CD4-positive, alpha-beta memory T cell (primary cell): ENCODE measurements at places on chromosomes 4 and X. TPM values are rescaled to one million over a fixed set of nuclear protein-coding genes. Genes with fewer than 3 reads are reported as not detected.

The ABLIM2 gene
- polyA plus RNA-seq, result 0.44 TPM

The ALAS2 gene
- polyA plus RNA-seq, result not detected

The HSD17B13 gene
- polyA plus RNA-seq, result 0.14 TPM

The EFHC2 gene
- polyA plus RNA-seq, result 5.1 TPM

The CISD2 gene
- polyA plus RNA-seq, result 31.2 TPM

The RAB33A gene
- 10.0 TPM for polyA plus RNA-seq

DNA sequence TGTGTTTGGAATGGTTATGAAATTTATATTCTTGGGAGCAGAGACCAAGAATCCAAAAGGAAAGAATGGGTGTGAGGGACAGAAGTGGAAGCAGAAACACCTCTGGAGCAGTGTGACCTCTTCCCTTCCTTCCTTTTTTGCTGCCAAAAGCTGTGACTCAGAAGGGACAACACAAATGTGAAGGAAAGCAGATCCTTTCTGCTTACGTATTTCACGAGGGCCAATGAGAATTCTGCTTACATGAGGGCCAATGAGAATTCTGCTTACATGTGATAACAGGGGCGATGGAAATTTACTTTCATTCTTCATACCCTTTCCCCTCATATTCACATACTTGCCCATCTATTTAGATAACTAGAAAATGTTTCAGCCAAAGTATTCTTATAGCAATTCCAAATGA, 404.6 kb downstream of the PRDM5 start:
- no peak for DNase-seq

- no peak for DNase-seq
Observed at GRCh38 chr4:82433791-82434190, 3.4 kb downstream of the ENOPH1 start.

DNA sequence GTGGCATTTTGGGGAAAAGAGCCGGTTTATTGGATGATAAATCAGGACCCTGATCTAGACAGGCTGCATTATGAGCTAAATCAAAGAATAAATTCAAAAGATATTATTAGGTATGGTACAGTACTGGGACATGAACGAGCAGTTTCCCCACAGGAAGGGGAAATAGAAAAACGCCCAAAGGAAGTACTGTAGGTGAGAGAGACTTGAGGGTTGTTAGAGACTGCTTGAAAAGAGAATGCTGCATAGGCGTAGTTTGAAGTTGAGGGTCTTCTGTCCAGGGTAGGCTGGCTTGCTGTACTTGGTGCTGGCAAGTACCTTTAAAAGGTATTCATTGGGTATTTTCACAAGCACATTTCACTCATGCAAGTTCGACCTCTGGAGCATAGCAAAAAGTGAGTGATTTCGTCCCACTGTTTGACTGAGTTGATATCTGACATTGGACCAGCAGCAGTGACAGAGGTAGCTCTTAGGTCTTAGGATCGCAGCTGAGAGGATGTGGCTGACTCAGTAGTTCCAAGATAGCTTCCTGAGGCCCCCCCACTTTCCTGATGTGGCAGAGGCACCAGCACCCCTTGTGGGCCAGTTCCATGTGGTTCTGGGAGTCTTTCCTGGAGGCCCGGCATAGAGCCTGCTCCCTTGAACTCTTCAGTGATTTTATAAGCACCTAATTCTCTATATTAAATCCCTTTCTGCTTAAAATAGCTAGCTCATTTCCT, 64.3 kb downstream of the TMEM131L start:
- no peak for DNase-seq

DNA sequence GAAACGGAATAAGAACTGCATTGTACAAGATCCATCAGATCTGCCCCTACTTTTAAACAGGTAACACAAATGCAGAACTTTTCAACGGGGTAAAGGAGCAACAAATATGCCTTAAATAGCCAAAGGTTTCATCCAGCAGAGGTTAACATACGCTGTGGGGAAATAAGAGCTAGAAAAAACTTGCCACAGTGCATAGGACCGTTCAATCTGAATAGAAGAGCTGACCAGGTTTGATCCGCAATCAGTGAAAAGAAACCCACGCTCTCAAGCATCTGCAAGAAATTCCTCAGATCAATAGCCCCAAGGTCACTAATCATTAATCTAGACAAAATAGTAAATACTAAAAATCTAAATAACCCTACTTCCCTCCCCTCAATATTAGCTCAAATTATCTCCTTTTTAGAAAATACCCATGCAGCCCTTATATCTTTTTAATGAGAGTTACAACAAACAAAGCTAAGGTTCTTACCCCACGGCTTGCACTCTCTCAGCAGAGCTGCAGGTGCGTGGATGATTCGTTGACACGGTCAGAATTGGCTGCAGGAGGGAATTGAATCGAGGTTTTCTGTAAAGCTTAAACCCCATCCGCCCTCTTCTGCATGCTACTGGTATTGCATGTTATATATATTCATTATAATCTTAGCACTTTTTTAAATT, at the start of gene TLR10:
TLR10 (minus strand) TSS at position 539 of the 657 bp plus-strand sequence. CDS start 7,400 bp downstream, outside the sequence.
- peak; percentile 45 for DNase-seq

- peak; percentile 79 for DNase-seq
Observed at GRCh38 chrX:55056820-55057674, 17.8 kb upstream of the PAGE2B start.

DNA sequence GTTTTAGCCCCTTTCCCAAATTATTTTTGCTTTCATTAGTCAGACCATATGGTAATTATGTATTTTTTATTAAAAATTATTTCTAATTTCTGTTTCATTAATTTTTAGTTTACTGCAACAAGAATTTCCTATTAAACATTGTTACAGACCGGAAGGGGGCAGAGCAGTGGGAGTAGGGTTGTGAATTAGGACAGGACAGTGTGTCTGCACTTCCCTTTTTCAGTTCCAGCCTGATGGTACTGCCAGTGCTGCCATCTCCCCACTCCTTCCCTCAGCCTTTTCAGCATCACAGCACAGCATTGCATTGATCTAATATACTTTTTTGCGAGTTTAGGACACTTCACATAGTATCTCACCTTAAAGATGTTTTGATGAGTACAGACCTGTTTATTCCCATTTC, 76.5 kb downstream of the STIM2 start:
- no peak for DNase-seq

GRCh38 chr4:8507196-8507570, 66.6 kb downstream of the TRMT44 start:
- DNase-seq, result no peak

GRCh38 chr4:38400946-38401345, 263.1 kb upstream of the KLF3 start:
- no peak for DNase-seq

- no peak for DNase-seq
Observed at GRCh38 chr4:101823864-101824263, 33.3 kb downstream of the BANK1 start.

DNA sequence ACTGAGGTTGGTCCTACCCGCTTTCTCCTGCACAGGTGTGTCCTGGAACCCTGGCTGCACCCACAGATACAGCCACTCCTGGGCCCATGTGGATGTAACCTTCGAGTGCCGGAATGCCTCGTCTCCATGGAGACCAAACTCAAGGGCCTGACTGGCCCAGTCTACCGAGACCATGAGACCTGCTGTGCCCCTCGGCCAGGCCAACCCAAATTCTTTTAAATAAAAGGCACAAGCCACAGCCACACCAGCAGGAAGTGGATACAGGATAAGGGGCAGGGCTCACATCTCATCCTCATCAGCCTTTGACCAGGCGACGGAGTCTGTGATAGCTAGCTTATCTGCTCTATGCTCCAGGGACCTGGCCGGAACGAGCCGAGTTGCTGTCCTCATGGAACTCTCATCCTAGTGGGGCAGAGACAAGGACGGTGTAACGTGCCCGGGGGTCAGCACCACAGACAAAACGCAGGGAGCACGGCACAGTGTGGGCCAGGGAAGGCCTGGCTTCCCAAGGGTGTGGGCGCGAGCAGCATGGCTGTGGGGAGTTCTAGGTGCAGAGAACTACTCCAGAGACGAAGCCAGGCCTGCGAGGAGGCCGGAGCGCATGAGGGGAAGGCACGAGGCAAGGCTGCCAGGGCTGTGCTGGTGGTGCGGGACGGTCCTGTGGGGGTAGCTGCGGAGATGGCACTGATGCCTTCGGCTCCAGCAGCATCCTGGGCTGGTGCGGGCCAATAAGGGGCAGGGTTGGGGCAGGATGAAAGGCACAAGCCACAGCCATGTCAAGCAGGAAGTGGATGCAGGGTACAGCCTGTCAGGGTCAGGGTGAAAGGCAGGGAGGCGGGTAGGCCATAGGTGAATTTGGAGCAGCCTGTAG, 22.7 kb downstream of the NOP14 start:
- DNase-seq, result no peak

DNA sequence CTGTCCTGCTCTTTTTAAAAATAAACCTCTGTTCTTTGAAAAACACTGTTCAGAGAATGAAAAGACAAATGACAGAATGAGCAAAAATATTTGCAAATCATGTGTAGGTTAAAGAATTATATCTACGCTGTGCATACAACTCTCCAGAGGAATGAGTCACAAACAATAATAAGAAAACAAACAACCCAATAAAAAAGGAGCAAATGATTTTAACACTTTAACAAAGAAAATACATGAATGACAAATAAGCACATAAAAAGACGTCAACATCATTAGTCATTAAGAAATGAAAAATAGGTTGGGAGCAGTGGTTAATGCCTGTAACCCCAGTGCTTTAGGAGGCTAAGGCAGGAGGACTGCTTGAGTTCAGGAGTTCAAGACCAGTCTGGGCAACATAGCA, 21.1 kb upstream of the LRCH2 start:
- DNase-seq, result no peak
